Activated CD8-positive, alpha-beta memory T cell treated with anti-CD3 and anti-CD28 coated beads, Interleukin-2, amount 10 ng/mL, durations not matched to agents 7 days and 5 days (primary cell): ENCODE measurements at places on chromosomes 16 and 17.

GRCh38 chr16:28984619-28985135, at the start of gene LAT:
Gene LAT (plus strand): TSS chr16:28985052. CDS start chr16:28985418, 366 bp downstream.
- DNase-seq: peak; percentile 88

GRCh38 chr16:78523212-78523985, 423.9 kb downstream of the WWOX start:
- DNase-seq: no peak

DNA sequence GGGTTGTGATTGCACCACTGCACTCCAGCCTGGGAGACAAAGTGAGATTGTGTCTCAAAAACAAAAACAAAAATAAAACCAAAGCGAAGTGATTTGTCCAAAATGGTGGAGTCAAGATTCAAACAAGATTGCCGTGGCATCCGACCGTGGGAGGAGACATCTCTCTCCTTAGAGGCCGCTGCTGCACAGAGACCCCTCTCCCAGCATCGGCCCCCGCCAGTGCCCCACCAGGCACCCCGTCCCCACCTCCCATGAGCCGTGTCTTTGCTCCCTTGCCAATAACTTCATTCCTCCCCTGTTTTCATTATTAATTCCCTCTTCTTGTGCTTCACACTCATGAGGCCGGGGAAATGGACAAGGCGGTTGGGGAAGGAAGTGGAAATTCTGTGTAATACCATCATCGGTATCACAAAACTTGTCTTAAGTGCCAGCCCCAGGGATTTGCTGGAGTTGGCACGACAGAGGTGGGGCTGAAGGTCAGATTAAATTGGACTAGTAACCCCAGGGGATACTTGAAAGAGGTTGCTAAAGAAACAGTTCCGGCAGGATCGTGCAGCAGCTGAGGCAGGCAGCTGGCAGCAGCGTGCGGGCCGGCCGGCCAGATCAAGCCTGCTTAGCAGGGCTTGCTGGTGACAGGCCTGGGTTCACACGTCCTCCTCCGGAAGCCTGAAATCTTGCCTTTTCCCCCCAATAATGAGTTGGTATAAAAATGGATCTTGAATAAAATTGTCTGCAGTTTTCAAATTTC, 66.8 kb downstream of the RTN4RL1 start:
- no peak for DNase-seq

DNA sequence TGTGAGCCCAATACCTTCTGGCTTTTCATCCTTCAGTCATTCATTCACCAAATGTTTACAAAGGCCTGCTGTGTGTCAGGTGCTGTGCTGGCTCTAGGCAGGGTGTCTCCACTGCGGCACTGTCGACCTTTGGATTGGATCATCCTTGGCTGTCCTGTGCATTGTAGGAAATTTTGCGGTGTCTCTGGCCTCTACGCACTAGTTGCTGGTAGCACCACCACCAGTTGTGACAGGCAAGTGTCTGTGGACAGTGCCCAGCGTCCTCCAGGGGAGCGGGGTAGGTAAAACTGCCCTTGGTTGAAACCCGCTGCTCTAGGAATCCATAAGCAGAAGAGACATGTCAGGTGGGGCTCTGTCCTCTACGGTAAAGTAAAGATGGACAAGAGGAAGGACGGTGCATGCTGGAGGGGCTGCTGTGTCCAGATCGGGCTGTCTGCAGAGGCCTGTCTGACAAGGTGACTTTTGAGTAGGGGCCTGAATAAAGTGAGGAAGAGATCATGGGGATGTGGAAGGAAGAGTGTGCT, 123.7 kb downstream of the SNX29 start:
- no peak for DNase-seq

DNA sequence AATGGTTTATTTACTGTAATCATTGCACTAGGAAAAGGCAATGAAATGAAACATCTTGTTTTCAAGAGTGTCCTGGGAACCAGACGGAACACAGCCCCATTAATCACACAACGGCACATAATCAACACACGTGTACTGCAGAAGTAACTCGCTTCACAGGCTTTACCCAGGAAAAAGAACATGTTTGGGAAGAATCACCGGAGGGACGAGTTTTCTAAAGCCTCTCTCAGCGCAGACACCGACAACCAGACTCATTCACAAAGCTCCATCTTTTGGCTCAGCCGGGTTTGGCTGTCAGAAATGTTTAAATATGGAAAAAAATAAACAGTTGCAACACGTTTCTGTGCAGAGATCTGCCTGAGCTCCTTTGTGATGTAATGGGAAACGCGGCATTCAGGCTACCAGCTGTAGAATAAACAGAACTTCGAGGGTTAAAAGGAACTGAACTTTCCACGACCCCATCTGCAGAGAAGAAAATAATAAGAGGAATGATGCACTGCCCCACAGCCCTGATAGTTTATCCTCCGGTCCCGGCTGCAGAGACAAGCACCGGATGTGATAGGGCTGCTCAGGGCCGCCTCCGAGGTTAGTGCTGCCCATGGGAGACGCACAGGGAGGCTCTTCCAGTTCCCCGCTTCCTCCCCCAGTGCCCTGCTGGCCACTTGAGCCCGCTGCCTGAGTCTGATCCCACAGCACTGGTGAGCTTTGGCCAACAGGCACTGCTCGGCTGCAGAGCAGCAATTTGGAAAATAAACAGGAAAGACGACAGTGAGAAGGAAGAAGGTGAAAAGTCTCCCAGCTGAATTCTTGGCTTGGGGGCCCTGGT, 119.8 kb downstream of the HIC1 start:
- DNase-seq: no peak

- peak; percentile 51 for DNase-seq
These were observed 534 bp downstream of the ARL2BP start for GRCh38 chr16:57245472-57246113.

- DNase-seq: no peak
These were observed 536.8 kb downstream of the NPIPA7 start for GRCh38 chr16:16915771-16916170.

DNA sequence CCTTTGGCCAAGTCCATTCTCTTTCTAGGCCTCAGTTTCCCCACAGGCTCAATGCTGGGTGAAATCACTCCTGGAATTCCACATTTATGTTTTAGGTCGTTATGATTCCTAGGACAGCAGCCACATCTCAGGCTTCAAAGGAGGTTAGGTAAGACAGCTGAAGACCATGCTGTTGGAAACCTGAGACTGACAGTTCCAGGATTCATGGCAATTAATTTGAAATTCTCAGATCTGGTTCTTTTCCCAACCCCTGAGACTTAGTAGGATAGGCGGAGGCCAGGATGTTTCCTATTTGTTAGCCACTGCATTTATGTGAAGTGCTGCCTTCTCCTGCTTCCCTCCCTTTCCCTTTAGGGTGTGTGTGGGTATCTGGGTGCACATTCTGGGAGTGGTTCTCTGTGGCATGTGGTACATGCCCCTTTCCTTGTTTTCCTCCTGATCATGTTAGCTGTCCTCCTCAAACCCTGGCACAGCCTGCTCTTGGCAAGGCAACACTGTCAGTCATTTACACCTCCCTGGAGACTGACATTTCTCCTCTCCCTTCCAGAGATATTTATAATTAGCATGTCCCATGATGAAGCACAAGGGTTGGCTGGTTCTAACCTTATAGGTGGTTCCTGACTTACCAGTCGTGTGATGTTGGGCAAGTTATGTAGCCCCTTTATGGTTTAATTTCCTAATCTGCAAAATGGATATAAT, 91.4 kb upstream of the SALL1 start:
- no peak for DNase-seq

DNA sequence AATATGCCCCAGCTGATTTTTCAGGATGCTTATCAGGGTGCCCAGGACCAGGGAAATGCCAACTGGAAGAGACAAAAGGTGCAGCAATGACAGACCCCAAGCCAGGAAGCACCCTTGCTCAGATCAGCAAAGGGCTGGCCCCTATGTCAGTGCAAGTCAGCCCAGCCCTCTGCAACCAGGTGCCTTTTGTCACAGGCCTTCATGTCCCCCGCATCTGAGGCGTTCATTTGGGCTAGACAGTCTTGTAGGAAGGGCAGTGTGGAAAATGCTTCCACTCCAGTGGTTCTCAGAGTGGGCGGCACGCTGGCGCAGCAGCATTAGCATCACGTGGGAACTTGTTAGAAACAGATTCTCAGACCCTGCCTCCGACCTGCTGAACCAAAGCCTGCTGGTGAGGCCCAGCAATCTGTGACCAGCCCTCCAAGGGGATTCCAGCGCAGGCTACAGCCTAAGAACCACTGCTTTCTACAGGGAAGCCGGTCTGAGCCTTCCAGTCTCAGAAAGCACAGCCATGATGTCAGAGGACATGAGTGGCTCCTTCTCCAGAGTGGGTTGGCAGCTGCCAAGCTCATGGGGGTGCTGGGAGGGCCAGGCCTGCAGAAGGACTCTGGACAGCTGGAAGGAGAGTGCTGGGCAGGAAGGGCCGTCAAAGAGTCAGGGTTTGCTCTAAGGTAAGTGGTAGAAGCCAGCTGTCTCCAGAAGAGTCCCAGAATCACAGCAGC, 13.1 kb downstream of the SLC47A2 start:
- peak; percentile 36 for DNase-seq
